ENCODE measurements at places on chromosomes 16 and 17.
A peak's percentile ranks its signal among the peaks of the same experiment; 100 is the strongest.

- no peak for DNase-seq
Observed at GRCh38 chr16:28011223-28011622, 52.3 kb downstream of the GSG1L start.

DNA sequence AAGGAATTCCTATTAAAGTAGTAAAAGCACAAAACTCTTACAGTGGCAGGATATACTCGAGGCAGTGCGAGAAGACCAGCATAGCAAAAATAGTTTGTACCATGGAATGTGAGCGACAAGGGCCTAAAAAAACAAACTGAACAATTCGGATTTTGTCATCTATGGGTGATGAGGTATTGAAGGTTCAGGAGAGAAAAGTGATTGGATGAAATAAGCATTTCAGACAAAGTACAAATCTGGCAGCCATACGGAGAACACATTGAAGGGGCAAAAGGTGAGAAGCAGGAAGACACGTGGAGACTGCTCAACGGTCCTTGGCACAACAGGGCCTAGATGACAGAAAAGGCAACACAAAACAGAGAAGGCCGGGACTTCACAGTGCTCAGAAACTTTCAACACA lies 22.5 kb downstream of the MYH10 start:
- DNase-seq = no peak

- DNase-seq = no peak
Observed at GRCh38 chr16:22400900-22401299, 26.5 kb upstream of the CDR2 start.

DNA sequence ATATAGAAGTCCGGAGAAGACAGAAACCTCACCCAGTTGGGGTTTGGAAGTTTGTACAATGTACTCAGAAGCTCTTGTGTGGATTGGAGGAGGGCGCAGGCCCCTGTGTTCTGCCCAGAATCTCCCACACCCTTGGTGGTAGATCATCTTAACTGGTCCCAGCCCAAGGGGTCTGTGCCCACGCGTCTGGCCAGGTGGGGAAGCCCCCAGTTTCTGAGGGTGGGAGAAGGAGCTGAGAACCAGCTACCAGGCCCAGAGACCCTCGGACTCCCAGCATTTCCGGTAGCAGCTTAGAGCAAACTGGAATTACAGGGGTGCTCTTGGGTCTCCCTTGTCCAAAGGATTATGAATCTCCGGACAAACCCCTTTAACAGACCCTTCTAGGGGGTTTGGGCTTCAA lies 2.3 kb upstream of the PPP1R9B start:
- no peak for DNase-seq

DNA sequence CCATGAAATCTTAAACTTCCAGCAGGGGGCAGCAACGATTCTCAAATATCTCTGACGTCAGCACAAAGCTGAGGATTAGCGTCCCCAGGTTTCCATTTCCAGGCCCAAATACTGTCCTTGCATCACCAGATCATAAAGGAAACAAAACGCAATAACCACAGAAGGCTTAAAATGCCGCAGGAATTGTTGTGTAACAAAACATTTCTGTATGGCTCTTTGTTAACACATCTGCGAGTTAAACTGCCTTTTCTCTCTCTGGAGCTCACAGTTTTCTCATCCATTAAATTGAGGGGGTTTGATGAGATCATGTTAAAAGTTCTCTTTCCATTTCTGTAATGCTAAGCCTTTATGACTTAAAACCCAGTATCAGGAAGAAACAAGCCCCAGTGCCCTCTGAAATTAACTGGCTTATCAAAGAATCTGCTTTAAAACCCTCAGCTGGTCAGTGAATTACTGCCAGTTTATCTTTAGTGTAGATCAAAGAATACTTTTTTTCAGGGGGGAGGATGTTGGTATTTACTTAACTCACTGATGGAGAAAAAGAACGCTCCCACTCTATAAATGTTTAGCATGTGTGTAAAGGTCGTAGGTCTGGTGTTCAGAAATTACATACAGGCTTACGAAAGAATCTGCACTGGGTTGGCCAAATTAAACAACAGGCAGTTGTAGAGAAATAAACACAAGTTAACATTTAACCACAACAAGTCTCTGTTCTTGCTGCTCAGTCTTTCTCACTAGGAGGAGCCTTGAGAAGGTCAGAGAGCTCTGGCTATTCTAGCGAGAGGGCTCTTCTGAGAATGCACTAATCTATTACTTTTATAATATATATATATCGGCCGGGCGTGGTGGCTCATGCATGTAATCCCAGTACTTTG lies 10.6 kb upstream of the TERF2 start:
- peak; percentile 77 for DNase-seq

- no peak for DNase-seq
Observed at GRCh38 chr17:64327201-64327930, 63.3 kb downstream of the PECAM1 start.
